ENCODE measurements at places on chromosomes 12 and 14. TPM values are rescaled to one million over a fixed set of nuclear protein-coding genes. Genes with fewer than 3 reads are reported as not detected.

The PMEL gene
- 1.3 TPM for total RNA-seq

The TCL1A gene
- not detected for total RNA-seq

The MEG3 gene
- total RNA-seq, result 52.0 TPM

The PCED1B gene
- total RNA-seq, result 27.6 TPM

The ZBTB39 gene
- 6.6 TPM for total RNA-seq

The LETMD1 gene
- 23.9 TPM for total RNA-seq

The TPH2 gene
- total RNA-seq, result not detected

The PTCSC3 gene
- total RNA-seq, result not detected

The INSM2 gene
- total RNA-seq, result not detected

Measured in A549 treated with ZK216348 at 1 μM for 4 hours (cell line).